ENCODE measurements at places on chromosomes 12 and 14.

DNA sequence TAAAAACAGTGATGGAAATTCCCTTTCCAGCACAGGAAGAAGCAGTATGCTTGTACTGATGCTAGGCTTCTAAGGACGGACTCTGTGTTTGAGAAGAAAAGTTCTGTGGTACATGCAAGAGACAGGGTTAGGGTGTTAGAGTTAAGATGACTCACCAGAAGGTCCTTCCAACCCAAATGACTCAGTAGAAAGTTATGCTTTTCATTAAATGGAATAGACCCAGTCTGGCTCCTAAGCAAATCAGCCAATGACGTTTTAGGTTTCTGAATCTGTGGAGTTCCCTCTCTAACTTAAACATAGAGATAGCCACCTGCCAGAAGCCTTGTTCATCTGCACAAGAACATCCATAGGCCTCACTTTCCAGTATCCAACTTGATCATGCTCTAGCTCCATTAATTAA lies 5.7 kb downstream of the PTHLH start:
- no peak for DNase-seq

DNA sequence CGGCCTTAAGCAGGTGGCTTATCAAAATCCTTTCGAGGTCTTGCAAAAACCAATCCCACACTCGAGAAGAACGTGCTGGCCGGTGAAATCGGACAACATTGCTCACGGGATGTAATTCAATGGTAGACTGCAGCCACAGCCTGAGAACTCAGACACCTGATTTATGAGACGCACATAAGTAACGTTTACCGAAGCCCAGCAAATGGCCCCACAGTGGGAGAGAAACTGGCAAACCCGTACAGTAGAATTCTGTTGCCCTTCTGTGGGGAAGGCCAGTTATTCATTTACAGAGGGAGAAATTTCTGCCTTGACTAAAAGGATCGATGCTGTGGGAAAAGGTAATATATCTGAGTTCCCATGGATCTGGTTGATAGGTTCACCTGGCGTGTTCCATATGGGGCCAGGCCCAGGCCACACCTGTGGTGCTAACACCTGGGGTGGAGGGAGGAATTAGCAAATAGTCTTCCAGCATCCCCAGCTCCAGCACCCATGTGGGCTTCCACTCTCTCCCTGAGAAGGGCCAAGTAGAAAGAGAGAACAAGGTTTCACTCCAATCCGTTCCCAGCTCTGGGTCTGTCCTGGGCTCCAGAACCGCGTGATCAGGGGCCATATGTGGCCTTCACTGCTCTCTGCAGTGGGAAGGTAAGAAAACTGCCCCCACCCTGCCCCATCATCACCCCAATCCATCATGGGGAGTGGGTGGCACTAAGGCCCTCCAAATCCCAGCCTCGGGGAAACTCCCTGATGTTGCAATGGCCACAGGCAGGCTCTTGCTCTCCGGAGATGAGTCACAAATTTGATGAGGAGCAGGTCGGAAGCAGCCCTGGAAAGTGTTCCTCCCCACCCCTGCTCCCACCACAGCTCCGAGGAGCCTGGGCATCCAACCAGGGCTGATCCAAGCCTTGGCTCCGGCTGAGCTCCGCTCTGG lies 12.7 kb downstream of the BDKRB1 start:
- peak; percentile 69 for DNase-seq

GRCh38 chr14:37903343-37904191 lies 304.1 kb upstream of the SSTR1 start:
- no peak for DNase-seq

DNA sequence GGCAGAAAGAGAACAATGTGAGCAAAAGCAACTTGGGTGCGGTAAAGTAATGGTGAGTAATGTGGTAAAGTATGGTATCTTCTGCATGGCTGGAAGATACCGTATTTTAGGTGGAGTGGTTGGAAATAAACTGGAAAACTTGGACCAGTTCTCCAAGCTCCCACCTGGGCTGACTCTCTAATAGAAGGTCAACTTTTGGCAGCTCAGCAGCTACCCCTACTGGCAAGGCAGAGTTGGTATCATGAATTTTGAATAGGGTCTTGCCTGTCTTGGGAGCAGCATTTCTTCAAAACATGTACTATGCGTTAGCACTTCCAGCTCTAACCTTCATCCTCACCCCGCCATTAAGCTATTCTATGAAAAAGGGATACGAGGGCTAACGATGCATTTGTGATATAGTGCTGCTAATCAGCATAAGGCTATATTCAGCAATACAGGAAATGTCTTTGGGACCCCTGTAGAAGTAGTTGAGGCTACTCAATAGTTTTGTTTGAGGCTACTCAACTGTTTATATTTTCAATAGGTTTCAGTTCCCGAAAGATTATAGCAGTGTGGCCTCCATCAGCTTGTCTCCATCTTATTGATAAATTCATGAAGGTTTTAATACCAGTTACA lies 276.3 kb upstream of the FAR2 start:
- DNase-seq, result no peak

DNA sequence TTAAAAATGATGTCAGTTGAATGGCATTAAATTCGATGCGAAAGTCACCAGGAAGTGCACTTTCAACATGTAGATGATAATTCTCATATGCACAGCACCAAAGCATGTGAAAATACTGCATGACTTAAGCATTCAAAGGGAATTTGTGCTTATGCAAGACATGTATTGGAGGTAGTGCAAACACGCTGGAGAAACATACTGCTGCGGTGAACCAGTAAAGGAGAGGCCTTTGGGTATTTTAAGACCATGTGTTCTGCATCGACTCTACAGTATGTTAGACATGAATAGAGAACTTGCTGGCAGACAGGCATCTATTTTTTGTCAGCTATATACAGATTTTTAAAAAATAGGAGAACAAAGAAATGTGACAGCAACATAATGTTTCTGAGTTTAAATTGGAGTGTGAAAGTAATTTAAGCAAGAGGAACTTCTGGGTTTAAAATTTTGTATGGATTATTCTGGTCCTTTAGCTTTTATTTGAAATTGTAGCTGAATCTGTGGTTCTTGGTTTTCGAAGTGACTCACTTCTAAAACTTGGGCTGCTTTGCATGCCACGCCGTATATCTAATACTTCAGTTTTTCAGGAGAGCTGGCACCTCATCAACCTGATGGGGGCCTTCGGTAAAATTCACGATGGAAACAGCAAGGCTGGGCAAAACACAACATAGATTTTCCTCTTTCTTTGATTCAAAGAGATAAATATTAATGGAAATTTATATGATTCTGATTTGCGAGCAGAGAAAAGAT lies 408.7 kb downstream of the APAF1 start:
- no peak for DNase-seq

- no peak for DNase-seq
These were observed 157.4 kb upstream of the FOXG1 start for GRCh38 chr14:28608851-28609828.

- DNase-seq, result no peak
These were observed 167.0 kb downstream of the PPM1H start for GRCh38 chr12:62767946-62768345.

DNA sequence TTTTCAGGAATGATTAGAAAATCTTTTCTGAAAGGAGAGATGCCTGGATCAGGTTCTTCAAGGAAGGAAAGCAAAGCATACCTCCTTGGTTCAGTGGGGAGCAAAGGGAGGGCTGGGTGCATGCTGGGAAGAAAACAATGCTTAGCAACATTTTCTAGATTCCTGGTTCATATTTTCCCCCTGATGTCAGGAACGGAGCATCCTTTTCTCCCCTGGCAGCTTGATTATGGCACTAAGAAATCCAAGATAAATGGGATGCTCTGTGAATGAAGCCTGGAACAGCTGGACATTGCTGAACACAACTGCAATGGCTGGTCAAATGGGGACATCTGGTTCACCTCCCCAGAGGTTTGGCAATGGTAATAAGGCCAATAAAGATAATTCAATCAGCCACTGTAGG lies 50.9 kb downstream of the KCNA5 start:
- DNase-seq, result no peak

DNA sequence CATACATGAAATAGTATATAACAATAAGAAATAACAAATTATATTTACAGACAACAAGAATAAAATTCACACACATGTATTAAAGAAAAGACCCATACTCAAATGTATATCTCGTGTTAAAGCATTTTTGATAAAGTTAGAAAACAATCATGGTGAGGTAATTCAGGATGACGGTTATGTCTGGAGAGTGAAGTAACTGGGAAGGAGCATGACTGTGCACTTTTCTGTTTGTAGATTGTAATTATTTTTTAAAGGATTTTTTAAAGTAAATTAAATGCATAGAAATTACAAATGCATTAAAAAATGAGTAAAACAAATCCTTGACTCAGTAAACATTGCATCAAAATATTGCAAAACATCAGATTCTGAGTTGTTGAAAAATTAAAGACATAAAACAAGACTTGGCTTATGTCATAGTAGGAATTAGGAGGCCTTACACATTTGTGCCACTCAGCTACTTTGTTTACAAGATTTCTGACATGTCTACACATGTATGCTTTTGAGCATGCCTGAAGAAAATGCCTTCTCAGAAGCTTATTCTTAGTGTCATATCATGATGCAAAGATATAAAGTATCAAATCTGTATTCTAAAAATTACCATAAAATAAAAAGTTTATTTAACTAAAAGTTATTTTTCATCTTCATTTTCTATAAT lies 1325.1 kb downstream of the SLC16A7 start:
- no peak for DNase-seq

DNA sequence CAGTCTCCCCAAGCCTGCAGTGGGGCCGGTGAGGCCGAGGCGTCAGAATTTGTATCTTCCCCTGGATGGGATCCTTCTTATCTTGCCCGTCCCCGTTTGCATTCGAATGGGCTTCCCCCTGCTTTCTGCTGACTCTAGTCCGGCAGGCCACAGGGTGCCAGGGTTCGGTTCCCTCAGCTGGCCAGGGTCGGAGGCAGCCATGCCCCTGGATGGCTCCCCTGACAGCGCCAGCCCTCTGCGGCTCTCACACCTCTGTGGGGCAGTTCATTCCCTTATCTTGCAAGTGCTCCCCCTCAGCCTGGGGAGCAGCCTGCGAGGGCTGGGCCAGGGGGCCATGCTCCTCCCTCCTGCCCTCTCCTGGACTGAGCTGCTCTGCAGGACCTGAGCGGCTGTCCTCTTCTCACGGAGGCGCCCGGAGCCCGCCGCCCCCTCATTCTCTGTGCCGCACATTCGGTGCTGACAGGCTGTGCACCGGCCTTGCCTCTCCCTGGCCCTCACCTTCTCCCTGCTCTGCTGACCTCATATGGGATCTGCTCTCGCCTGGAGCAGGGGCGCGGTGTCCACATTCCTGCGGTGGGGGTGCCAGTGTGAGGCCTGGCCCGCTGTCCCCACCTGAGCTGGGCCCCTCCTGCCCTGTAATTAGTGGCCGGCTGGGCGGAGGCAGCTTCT lies 32.8 kb downstream of the KIF26A start:
- DNase-seq, result peak; percentile 63

DNA sequence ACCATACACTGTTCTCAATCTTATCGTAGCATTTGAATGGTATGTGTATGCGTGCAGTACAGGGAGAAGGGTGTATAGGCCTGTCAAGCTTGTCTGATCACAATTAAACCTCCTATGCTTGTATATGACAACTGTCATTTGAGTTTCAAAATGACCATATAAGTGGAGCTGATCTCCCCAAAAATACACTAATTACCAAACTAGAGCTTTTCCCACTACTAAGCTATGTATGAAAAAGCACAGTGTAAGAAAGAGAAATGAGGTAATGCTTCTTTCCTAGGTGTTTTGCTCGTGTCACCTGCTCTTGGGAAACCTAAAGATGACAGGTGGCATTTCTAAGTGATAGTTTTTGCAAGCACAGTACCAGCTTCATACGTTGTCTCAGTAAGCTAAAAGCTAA lies 1.1 kb upstream of the STK38L start:
- DNase-seq, result no peak

GRCh38 chr14:78848234-78848820 lies 678.2 kb downstream of the NRXN3 start:
- no peak for DNase-seq

Measured in mucosa of descending colon (tissue), 3 donors.